Stimulated activated CD8-positive, alpha-beta memory T cell treated with anti-CD3 and anti-CD28 coated beads, Interleukin-4, amount 100 ng/mL, for 1 hour (primary cell): ENCODE measurements at places on chromosomes 3 and 15.

DNA sequence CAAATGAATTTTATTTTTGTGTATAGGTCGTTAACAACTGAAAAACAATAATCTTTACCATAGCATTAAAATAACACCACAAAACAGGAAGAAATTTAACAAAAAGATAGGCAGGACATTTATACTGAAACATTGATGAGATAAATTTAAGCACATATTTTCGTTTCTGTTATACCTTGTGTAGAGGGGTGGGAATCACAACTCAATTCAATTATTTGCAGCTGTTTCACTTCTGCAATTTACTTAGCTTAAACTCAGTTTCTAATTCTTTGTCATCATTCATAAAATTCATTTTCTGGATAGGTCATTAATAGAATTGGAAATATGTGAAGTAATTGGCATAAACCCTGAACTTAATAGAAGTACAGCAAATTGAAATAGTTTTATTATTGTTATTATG lies 42.3 kb downstream of the TP63 start:
- DNase-seq: no peak

DNA sequence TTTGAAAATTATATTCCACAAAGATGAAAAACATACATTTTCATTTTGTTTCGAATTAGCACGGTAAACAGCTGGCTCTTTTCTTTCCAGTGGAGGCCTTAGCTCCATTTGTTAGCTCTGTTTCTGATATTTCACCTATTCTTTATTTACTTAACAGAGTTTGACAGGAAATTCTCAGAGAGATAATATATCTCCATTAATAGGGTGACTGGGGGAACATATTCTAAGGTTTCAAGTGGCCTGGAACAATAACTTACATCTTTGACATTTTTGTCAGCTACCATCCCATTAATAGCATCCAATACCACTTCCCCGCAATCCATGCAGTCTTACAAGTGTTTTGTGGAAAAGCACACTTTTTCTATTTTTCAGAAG lies 577.6 kb upstream of the MDFIC2 start:
- no peak for DNase-seq

GRCh38 chr15:94269954-94270353 lies 38.6 kb downstream of the MCTP2 start:
- no peak for DNase-seq

- no peak for DNase-seq
Measured at GRCh38 chr3:193801097-193801496, 208.1 kb downstream of the OPA1 start.

DNA sequence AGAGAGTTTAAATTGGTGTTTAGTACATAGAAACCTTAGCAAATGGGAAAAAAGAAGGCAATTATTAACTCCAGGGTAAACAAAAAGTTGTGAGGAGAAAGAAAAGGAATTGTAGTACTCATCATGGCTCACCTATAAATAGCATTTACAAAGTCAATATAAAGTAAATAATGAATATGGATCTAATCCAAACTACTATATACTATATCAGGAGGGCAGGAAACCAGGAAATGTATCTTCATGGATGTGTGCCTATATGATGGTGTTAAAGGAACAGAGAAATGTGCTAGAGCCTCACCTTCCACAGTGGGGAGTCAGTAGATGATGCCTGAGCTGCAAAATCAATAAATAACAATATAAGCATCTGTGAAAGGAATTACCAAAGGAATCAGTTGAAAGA lies 208.9 kb downstream of the FAM43A start:
- no peak for DNase-seq

GRCh38 chr3:17583530-17583929 lies 158.9 kb downstream of the TBC1D5 start:
- no peak for DNase-seq

GRCh38 chr3:133821767-133822638 lies 16.4 kb downstream of the SRPRB start:
- DNase-seq: no peak

DNA sequence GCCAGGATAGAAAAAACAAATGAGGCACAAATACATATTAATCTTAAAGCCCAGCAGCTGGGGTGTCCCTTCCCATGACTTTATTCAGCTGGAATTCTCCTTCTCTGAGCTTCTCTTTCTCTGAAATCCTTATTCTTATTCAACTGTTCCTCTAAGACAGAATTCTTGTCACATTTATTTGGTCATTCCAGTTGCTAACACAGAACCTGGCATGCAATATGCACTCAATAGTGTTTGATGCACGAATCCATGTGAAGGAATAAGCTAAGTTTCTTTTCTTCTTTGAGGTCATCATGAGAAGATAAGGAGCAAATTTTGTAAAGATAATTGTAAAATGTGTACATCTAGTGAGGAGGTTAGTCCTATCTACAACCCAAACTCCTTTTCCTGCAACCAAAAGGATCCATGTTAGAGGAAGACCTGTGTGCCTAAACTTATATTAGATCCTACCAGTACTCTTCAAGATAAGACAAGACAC lies 154.2 kb upstream of the KCNMB2 start:
- no peak for DNase-seq

DNA sequence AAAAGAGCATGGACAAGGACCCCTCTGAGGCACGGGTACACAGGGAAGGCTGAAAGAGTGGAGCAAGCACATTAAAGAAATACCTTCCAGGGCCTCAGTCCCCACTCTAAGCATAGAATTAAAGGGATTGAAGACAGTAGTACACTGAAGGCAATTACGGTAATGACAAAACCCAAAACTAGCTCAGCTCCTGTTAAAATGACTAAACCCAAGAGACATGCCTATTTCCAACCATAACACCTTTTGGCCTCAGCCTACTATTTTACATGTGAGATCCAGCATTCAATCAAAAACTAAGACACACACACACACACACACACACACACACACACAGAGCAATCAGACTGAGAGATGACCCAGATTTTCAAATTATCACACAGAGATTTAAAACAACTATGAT lies 19.8 kb downstream of the MAP4 start:
- no peak for DNase-seq
